ENCODE measurements at places on chromosomes 12 and 14. TPM values are rescaled to one million over a fixed set of nuclear protein-coding genes. Genes with fewer than 3 reads are reported as not detected.
A peak's percentile ranks its signal among the peaks of the same experiment; 100 is the strongest.

GRCh38 chr14:49303946-49304516 lies 282.1 kb downstream of the RPS29 start:
- DNase-seq: peak; percentile 35

- DNase-seq: no peak
Observed at GRCh38 chr14:96629082-96629481, 126.9 kb downstream of the PAPOLA start.

DNA sequence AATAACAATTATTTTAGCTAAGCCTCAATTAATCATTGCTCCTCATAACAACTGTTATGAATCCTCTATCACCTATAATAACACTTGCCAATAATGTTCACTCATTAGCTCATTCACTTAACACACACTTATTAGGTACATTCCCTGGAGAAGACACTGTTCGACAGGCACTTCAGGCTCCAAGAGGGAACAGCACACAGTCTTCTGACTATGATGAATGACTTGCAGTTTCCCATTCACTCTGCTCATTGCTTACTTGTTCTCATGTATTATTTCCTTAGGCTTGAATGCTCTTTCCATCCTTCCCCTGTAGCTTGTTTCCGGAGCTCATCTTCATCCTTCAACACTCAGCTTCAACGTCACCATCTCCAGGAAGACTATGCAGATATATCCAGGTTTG lies 437.3 kb downstream of the TMEM132D start:
- DNase-seq: no peak

The LPAR5 gene
- polyA plus RNA-seq: 1.4 TPM

GRCh38 chr12:121911824-121912585 lies 6.4 kb upstream of the CFAP251 start:
- no peak for DNase-seq

The BMAL2 gene
- 1.6 TPM for polyA plus RNA-seq

DNA sequence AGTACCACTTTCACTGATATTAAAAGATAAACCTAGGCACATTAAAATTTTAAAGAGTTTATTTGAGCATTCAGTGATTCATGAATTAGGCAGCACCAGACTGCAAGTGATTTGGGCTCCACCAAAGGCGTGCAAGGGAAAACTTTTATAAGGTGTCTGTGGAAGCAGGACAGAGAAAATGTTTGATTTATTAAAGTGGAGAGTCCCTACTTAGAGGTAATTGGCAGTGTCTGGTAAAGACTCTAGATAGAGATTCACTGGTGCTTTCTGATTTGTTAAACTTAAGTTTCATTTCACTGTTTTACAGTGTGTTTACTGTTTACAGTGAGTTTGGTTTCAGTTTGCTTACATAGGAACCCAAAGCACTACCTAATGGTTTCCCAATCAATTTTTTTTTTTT lies 72.8 kb downstream of the ANKS1B start:
- DNase-seq: no peak

DNA sequence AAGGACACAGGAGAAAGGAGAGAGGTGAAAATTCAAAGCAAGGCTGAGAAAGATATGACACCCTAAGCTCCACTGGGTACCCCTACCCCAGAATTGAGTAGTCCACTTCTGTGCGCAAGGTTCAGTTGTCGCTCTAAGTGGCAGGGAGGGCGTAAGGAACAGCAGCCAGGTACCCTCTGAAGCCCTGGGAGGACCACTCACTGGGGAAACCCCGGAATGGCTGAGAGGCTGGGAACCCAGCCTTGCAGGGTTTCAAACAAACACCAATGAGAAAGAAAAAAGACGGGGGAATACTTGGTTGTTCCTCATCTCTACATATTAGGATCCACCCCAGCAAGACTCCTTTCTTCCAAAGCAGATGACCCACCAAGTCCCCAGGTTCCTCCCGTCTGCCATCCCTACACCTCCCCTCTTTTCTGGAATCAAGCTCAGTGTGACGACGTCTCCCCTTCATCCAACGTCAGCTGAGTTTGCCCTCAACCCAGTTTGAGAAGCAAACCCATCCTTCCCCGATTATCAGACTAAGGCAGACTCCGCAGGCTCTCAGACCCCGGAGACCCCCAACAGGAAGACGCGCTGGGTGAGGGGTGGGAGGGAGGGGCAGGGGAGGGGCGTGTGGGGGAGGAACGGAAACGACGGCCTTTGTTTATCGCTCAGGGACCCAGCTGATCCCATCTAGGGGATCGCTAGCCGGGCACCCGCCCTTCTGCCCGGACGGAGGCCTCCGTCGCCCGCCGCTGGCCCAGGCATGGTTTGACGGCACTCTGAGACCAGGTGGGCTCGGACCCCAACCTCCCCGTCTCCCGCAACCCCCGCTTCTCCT lies 795 bp downstream of the LMBR1L start:
- peak; percentile 73 for DNase-seq

DNA sequence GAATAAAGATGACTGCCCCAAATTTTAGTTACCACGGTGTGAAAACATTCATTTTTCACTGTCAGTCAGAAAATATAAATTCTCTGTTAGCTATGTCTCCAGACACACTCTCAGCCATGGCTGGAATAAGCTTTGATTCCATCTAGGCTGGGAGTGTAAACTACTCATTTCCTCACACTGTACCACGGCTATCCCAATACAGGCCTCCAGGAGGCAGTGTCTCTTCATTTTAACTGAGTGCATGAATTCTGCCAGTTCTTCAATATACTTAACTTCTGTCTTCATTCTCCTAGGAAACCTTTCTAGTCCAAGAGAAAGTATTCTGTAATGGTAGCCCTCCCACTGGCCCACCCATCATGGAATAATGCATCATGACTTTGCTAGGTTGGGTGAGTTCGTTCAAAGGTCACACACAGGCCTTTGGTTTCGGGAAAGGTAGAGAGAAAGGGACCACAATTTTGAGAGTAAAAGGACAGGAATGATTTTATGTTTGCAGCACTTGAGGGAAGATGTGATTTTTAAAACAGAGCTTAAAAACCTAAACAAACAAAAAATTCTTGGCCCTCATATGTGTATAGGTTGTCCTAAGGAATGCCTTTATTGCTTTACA lies 381.1 kb downstream of the SEC23A start:
- DNase-seq: peak; percentile 57

- no peak for DNase-seq
Observed at GRCh38 chr12:125245581-125246557, 180.6 kb downstream of the AACS start.

The SLC39A2 gene
- polyA plus RNA-seq: 0.16 TPM

The ADAM21 gene
- 0.32 TPM for polyA plus RNA-seq

DNA sequence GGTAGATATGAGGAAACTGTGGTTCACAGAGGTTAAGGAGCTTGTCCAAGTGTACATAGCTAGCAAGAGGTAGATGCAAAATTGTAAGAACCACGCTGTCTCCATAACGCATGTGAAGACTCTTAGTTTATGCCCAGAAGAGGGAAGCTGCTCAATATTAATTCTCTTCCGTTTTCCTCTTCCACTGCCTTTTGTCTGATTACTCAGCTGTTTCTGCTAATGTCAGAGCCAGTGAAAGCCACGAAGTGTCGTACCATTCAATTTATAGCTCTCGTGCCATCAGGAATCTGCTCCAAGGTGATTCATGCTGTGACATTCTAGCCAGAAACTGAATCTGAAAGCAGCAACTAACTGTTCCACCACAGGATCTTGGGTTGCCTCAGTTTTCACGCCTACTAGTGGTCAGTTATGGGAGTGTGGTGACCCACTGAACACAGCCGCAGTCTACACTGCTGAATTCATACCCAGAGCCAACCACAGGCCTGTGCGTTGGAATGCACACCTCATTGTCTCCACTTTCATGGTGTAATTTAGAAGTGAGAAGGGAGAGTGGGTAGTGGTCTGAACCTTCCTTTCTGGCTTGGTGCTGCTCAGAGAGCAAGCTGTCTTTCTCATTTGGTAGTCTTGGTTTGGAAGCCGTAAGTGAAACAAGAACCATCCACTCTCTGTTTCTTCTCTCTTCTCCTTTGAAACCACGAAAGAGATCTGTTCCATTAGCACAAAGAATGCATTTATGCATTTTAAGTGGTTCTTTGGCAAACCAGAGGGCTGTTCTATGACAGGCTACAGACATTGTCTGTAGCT lies 74.2 kb upstream of the NAP1L1 start:
- peak; percentile 45 for DNase-seq

DNA sequence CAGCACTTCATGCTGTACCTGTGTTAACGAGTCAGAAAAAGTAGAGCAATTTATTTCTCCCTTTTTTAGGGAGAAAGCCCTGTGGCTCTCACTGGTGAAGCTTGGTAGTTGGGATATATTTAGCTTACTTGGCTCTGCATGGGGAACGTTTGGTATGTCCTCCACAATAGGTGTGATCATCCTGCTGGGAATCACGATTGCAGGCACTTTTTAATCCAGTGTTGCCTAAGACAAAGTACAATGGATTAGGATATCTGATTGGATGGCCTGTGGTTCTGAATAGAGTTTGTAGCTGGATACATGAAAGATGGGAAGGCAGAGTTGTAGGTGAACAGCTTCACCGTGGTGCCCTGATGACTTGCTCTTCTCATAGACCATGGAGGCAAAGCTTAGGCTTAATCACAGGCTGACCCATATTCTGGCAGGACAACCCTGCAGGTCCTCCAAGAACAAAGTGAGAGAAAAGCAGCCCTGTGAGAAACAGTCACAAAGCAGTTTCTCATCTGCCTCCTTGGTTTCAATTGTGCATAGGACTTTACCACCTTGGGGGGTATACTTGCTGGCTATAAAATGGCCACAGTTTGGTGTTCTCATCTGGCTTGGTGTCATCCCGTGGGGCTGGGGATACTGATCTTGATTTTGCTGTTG lies 7.5 kb downstream of the RESF1 start:
- no peak for DNase-seq

DNA sequence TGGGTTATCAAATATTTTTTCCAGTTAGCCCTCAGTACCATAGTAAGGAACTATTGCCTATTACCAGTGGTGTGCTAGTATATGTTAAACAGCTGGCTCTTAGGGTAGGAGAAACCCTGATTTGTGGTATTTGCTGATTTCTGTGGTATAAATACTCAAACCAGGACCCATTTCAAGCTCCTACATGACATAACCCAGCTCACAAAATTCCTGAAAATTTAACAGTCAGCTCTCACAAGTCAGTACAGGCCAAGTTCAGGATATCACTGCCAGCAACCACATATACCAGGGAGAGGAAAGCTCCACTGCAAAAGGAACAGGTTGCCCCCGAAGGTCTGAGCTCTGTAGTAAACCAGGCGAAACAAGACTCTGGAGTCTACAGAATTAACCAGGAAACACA lies 315.3 kb downstream of the NOVA1 start:
- DNase-seq: no peak

The AHNAK2 gene
- polyA plus RNA-seq: 16.9 TPM

The OTUB2 gene
- polyA plus RNA-seq: 0.77 TPM

GRCh38 chr12:3048540-3048939 lies 28.6 kb upstream of the TSPAN9 start:
- DNase-seq: no peak

DNA sequence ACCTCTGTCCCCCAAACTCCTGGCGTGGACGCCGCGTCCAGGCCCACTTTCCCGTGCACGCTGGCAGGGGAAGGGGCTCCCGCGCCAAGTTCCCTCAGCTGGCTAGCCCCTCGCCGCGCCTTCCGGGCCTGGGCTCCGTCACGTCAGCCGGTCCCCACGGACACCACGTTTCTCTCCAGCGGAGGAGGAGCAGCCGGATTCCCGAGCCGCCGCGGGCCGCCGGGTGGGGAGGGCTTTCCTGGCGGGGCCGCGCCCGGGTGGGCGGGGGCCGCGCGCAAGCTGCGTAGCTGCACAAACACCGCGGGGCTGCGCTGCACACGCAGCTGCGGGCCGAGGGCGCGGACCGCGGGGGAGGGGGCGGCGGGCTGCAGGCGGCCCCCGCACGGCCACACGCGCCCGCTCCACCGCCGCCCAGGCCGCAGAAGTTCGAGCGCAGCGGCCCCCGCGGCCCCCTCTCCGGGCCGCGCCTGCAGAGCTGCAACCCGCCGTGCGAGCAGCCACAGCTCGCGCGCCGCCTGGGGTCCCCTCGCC lies 45.1 kb upstream of the PNMA1 start:
- peak; percentile 86 for DNase-seq

DNA sequence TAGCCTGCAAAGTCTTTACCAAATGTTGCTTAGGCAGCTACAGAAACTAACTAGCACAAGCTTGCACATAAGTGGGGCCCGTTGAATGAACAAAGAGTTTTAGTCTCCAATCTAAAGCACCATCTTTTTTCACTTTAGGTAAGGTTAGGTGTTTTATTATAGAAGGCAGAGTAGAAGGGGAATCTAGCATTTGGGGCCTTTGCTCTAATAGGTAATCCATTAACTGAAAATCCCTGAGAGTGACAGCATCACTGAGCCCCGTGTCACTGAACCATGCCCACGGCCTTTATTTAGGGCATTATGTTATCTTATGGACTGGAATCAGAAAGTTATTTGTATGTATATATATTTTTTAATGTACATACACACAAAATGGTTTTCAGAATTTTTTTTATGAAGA lies 25.1 kb downstream of the CPNE8 start:
- DNase-seq: no peak

- DNase-seq: no peak
Observed at GRCh38 chr14:55458800-55459515, 18.5 kb upstream of the TBPL2 start.

- no peak for DNase-seq
Observed at GRCh38 chr12:65121956-65122469, 908 bp upstream of the WIF1 start.

Data from muscle of back (tissue), 13 donors.